Erythroblast (primary cell): ENCODE measurements at places on chromosomes 16 and 17.
A peak's percentile ranks its signal among the peaks of the same experiment; 100 is the strongest.

- no peak for DNase-seq
Observed at GRCh38 chr17:14197586-14197985, 39.1 kb downstream of the CDRT15 start.

DNA sequence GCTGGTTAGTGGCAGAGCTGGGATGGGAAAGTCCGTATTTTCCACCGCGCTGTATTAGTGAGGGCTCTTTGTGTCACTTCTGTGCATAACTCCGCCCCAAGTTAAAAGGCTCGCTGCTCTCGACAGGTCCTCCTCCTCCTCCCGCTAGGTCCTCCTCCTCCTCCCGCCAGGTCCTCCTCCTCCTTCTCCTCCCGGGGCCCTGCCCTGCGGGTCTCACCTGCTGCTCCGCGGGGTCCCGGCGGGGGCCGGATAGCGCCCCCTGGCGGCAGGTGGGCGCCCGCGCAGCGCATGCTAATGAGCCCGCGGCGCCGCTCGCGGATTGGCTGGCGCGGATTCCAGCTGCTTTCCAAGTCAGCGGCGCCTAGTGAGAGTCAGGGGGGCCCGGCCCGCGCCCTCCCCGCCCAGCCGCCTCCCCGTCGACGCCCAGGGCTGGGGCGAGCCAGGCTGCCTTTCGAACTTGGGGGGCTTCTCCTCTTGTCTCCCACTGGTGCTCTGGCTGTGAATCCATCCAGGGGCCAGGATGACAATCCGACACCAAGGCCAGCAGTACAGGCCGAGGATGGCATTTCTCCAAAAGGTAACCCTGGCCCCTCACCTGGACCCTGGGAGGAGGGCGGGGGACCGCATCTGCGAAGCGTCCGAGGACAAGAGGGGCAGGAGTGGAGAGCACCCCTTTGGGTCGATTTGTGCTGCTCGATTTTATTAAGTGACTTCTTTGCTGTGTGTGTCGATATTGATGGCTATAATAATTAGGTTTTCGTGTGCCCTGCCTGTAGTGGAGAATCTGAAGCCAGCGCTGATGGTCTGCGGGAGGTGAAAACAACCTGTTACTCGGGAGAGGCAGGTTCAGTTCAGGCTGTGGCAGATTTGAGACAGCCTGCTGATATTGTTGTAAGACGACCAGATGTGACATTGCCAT, at the start of gene RGS9:
TSS of gene RGS9 (plus strand) at position 350 of the 919 bp plus-strand sequence. CDS start at position 521, 171 bp downstream.
- peak; percentile 91 for DNase-seq

- peak; percentile 36 for DNase-seq
Observed at GRCh38 chr16:80527297-80527696, 13.5 kb upstream of the DYNLRB2 start.

DNA sequence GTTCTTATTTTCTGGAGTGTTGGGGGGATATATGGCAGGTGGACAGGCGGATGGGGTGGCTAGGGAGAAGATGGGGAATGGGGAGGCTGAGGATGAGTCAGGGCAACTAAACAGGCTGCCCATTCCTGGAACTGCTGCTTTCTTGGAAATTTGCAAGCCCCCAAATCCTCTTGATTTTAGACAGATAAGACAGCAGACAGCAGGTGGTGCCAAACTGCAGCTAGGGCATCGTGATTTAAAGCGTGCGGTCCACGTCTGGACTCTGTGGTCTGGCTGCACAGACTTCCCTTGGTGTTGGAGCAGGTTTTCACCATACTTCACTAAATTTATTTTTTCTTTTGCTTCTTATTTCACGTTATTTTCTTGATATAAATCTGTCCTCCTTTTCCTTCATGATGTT, 10.9 kb upstream of the KRT24 start:
- no peak for DNase-seq

GRCh38 chr17:80168371-80168770, 1.5 kb upstream of the CARD14 start:
- no peak for DNase-seq

DNA sequence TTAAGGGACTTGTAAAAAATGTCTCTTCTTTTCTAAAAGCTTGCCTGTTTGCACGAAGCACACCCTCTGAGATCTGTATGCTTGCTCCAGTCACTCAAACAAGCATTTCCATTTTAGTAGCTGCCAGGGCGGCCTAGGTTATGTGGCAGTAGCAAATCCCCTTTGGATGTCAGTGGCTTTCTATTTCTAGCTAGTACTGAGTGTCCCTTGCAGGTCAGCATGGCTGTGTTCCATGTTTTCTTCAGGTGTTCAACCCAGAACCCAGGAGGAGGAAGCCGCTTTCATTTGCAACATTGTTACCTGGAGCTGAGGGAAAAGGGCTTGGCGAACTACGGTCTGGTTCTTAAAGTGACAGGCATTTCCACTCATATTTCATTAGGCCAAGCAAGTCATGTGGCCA, 36.4 kb downstream of the FOXL1 start:
- no peak for DNase-seq

DNA sequence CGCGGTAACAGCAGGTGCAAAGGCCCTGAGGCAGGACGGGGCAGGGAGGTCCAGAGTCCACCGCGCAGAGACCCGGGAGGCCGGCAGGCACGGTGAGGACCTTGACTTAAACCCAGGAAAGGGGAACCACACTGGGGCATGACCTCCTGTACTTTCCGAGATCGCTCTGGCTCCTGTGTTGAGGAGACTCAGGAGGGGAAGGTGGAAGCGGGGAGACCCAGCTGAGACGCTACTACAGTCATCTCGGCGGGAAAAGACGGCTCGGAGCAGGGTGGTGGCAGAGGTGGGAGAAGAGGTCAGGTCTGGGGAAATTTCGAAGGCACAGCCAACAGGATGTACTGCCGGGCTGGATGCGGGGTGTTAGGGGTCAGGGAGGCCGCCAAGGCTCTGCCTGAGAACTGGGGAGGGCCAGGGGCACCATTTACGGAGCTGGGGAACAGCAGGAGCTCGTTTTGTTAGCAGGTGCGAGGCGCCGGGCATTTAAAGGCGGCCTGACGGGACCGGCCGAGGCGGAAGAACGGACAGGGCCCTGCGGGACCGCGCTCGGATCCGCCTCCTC, 22.3 kb downstream of the NPTX1 start:
- DNase-seq = no peak

DNA sequence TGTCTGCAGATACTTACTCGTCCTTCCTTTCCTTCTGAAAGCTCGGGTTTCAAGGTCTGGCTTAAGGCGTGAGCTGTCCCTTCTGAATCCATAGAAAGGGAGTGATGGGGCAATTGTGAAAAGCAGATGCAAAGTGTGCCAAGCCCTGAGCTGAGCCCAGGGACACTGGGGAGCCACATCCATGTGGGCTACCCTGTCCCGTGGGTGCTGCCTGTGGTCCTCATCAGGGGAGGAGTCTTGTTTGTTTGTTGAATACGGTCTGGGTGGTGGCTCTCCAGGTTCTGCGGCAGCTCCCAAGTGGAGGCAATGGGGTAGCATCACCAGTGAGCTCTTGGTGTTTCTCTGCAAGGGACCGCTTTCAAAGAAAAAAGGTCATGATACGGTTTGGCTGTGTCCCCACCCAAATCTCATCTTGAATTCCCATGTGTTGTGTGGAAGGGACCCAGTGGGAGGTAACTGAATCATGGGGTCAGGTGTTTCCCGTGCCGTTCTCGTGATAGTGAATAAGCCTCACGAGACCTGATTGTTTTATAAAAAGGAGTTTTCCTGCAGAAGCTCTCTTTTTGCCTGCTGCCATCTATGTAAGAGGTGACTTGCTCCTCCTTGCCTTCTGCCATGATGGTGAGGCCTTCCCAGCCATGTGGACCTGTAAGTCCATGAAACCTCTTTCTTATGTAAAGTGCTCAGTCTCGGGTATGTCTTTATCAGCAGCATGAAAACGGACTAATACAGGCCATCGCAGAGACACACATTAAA, 1.0 kb upstream of the ALG1 start:
- peak; percentile 38 for DNase-seq

DNA sequence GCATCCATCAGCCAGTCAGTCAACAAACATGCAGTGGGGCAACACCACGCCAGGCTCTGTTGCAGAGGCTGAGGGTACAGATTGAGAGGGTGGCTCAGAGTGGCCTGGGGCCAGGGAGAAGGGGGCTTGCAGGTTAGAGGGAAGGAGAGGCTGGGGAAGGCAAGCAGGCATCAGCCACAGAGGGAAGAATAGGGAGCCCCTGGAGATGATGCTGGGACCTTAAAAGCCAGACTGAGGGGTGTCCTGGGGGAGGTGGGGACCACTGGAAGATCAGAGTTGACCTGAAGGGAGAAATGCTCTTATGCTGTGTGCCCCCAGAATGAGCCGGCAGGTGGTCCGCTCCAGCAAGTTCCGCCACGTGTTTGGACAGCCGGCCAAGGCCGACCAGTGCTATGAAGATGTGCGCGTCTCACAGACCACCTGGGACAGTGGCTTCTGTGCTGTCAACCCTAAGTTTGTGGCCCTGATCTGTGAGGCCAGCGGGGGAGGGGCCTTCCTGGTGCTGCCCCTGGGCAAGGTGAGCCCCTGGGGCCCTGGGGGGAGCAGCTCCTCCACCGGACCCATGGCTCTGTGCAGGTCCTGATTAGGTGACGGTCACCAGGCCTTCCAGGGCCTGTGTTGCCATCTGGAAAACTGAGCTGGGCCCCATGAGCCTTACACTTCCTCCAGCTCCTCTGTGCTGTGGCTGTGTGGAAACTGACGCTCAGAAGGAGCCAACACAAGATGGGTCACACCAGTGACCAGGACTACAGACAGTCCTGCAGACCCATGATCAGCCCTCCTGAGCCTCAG, 1.7 kb downstream of the CORO1A start:
- no peak for DNase-seq

DNA sequence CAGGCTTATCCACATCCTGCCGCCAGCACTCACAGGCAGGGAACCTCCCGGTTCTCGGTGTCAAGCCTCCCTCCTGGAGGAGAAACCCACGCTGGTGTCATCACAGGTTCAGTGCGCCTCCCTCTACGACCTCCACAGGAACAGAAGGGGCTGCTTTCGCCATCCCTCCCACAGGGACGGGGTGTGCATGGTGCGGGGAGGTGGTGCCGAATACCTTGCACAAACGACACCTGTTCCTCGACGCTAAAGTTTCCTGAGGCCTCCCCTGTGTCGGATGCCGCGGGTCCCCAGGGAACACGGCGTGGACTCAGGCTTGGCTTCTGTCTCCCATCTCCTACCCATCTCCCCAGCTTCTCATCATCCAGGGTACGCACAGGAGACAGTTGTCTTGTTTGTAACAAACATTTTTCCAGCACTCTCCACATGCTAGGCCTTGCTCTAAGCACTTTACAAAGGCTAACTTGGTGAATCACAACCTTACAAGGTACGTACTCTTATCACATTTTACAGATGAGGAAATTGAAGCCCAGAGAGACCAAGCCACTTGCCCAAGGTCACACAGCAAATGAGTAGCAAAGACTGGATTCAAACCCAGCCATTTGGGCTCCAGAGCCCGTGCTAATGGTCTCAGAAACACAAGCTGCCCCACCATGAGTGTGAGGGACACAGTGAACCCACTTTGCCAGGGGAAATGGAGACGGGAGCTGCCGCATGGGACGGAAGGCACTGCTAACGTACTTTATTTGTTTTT, 271.6 kb downstream of the C16orf95 start:
- DNase-seq = no peak

DNA sequence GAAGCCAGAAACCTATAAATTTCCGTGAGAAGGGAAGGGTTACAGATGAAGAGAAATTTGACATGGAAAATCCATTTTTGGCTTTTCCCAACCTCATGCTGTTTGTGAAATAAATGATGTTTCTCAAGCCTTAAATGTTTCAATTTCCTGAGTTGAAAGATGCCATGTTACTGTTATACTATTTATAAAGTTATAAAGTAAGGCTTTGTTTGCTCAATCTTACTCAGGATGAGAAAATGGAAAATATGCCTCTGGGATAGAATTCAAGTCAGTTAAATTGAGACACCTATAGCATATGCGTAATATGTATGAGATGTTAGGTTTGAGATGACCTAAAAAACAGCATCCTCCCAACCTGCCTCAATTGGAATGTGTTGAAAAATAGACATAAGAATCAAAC, 19.9 kb upstream of the FAM20A start:
- DNase-seq = no peak

GRCh38 chr16:63983401-63983800, 1138.5 kb downstream of the CDH11 start:
- no peak for DNase-seq

- no peak for DNase-seq
Observed at GRCh38 chr17:79622122-79622601, 11.3 kb upstream of the RBFOX3 start.

DNA sequence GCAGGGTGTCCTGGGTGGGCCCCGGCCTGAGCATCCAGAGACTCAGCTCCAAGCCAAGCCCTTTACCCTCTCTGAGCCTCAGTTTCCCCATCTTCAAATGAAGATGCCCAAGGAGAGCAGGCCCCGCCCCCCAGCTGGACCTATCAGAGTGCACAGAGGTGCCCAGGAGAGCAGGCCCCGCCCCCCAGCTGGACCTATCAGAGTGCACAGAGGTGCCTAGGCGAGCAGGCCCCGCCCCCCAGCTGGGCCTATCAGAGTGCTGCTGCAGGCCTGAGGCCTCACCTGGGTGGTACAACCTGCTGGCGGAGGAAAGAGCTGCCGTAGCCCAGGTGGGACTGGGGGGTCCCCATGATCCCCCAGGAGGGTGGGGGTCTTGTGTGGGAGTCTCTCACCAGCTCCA, 3.4 kb upstream of the SSTR5 start:
- no peak for DNase-seq

DNA sequence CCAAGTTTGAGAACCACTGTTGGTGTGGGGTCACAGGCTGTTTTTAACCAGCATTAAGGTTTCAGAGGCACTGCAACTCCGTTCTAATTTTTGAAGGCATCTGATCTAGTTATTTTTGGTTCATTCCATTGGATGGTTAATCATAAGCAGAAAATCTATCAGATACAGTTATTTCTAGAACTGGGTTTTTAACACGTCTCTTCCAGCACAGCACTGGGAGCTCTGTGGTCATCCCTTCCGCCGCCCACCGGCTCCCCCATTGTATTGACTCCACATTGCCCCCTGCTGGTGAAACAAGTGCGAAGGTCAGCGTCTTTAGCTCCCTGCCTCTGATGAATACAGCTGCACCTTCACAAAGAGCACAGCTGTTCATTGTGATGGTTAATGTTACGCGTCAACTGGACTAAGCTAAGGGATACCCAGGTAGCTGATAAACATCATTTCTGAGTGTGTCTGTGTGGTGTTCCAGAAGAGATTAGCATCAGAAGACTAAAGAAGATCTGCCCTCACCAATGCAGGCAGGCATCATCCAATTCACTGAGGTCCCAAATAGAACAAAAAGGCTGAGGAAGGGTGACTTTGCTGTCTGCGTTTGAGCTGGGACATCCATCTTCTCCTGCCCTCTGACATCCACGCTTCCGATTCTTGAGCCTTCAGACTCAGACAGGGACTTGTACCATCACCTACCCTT, 8.5 kb downstream of the CCL18 start:
- peak; percentile 62 for DNase-seq
